ENCODE measurements at places on chromosomes 1 and 21.

- DNase-seq, result no peak
Observed at GRCh38 chr1:24062221-24062620, 49.7 kb downstream of the MYOM3 start.

DNA sequence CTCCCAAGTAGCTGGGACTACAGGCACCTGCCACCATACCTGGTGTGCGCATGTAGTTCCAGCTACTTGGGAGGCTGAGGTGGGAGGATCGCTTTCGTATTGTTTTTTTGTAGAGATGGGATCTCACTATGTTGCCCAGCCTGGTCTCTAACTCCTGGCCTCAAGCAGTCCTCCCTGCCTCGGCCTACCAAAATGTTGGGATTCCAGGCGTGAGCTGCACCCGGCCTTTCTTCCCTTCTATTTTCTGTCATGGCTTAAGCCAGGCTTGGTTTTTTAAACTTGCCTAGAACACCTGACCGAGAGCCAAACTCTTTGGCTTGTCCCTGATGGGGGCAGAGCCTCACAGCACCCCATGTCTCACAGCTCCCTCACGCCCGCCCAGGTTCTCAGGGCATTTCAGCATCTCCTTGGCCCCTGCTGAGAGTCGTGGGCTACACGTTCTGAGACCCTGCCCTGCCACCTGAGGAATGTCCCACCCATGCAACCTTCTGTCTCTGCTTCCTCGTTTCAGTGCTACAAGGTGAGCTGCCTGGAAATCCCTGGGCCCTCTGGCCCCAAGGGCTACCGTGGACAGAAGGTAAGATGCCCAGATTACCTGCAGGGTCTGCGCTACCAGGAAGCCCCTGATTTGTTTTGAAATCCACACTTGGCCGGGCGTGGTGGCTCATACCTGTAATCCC lies 15.7 kb downstream of the COL6A2 start:
- peak; percentile 1 for DNase-seq

GRCh38 chr1:12486401-12487005 lies 131.5 kb downstream of the DHRS3 start:
- DNase-seq, result no peak

DNA sequence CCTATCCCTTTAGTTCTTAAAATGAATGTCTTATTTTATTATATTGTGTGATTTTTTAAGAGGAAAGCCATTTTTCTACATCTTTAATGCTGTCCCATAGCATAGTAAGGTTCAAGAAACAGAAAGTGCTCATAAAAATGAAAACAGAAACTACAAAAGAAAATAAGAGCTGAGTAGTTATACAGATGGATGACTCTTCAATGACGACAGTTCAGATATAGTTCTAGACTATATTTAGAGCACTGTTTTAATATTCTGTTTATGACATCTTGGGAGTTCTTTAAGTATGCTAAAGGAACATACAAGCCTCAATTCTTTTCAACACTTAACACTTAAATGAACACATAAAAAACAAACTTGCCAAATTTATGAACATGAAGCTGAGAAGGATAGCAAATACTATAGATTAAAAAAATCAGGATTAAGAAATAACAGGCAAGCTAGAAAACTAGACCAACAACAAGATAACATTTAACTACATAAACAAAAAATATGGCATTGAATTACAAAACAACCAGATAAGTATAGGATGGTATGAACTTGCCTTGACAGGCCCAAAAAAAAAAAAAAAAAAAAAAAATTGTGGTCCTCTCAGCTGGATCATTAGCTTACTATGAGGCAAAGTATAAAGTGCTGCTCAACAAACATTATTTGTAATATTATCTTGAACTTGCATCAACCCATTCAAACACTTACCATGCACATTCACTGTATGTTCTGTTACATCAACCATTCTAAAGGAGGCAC lies 87.9 kb downstream of the ZZZ3 start:
- no peak for DNase-seq

GRCh38 chr1:225700164-225700821 lies 47.4 kb upstream of the ENAH start:
- DNase-seq, result no peak

- DNase-seq, result no peak
Observed at GRCh38 chr1:185367218-185367617, 50.2 kb upstream of the IVNS1ABP start.

DNA sequence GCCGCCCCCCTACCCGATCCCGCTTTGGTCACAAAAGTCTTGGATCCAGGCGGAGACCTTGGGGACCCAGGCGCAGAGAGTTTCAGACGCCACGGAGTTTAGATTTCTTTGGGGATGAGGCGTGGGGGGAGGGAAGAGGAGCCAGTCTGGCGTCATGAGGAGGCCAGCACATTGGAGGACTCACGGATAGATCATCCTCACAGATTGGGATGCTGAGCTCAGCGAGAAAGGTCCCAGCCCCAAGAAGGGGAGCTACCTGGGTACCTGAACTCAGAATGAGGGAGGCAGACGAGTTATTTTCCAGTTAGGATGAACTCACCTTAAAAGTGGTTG lies 393 bp downstream of the ELAPOR1 start:
- no peak for DNase-seq

Measured in activated CD8-positive, alpha-beta memory T cell treated with anti-CD3 and anti-CD28 coated beads, Interleukin-2, amount 50 U/mL, for 4 hours (primary cell).